NCI-H2107 (cell line): ENCODE measurements at places on chromosomes 4 and X.

GRCh38 chr4:1991087-1991486 lies 17.7 kb downstream of the NELFA start:
- no peak for DNase-seq

DNA sequence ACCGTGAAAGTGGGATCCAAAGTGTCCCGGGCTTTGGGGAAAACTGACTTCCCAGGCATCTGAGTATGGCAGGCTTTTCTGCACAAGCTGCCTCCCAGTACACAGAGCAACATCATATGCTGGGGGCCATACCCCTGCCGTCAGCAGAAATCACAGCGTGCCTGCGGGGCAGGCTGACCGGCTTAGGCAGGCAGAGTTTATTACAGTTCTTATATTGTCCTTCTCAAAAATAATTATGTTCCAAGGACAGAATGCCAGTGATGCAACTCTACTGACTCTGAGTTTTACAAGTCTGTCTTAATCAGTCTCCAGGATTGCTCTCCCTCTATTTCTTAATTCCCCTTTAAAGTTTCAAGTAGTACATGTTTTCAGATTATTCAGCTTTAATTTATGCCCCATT lies 37.0 kb downstream of the IL21 start:
- no peak for DNase-seq

- no peak for DNase-seq
Observed at GRCh38 chr4:15836362-15836761, 58.2 kb downstream of the CD38 start.

GRCh38 chrX:14936561-14936960 lies 63.3 kb downstream of the MOSPD2 start:
- DNase-seq, result no peak

DNA sequence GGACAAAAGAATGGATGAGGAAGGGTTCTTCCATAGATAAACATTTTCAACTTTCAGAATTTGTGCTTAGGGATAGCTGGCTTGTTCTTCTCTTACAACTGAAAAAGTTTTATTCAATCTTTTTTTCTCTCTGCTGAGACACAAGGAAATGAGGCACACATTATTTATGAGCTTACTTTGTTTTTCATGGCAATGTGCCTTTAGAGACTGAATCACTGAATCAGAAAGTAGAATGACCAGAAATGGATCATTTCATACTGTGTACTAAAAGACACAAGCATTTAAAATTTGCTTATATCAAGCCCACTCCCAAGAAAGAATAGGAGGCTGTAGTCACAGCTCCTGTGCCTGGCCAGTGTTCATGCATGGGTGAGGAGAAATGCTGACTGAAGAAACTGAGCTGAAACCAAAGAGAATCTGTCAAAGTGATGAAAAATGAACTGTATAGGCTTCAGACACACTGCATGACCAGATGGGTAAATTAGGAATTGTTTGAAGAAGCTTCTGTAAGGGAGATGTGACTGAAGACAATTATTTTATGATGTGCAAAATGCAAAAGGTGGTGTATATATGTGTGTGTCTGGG lies 413.8 kb downstream of the RAPGEF2 start:
- no peak for DNase-seq

DNA sequence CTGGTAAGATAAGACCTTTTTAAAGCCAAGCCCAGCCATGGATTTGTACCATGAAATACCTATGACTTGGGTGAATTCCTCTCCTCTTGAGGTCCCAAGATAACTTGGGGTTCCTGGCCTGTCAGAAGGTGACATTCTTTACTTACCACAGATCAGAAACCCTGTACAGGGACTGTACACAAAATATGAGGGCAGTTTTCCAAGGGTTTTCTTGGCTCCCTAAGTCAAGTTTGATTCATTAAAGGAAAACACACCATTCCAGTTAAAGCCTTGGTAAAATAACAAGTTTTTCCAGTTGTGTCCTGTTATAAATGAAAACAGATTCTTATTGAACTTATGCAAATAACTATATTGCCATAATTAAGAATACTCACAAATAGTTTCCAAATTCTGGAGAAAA lies 8.2 kb downstream of the SYAP1 start:
- DNase-seq, result no peak

- no peak for DNase-seq
Observed at GRCh38 chrX:40267334-40268187, 169.8 kb upstream of the BCOR start.

DNA sequence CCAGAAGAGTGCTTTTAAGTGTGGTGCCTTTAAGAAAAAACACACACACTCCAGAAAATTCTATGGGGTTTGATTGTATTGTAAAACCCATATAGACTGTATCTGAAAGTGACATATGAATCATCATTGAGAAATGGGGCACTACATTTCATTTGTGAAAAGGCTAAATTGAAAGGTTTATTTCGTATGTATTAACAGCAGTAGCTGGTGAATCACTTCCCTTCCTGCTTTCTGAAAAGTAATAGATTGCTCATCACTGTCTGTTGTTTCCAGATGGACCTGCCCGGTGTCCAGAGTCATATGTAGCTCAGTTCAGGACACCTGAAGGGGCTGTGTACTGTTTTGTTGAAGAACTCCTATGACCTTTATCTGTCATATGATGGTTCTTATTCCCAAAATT lies 28.1 kb upstream of the HPRT1 start:
- no peak for DNase-seq

GRCh38 chrX:34072906-34073305 lies 59.2 kb downstream of the FAM47A start:
- no peak for DNase-seq

- no peak for DNase-seq
Observed at GRCh38 chr4:121236353-121237068, 72.4 kb upstream of the TNIP3 start.

- no peak for DNase-seq
Observed at GRCh38 chr4:118858779-118859178, 22.9 kb upstream of the SEC24D start.
